ENCODE measurements at places on chromosomes 13 and 19. TPM values are rescaled to one million over a fixed set of nuclear protein-coding genes. Genes with fewer than 3 reads are reported as not detected.

NKPD1 gene
- 0.14 TPM for total RNA-seq

PLPP2 gene
- not detected for total RNA-seq

LYPD3 gene
- not detected for total RNA-seq

CFAP97D2 gene
- total RNA-seq, result not detected

- peaks cover 12% of the 10 kb centered on the region for H3K27me3 ChIP-seq
Observed at GRCh38 chr13:25869941-25870340, 181.9 kb downstream of the SHISA2 start.

- H3K4me1 ChIP-seq, result peaks cover 3% of the 10 kb centered on the region
- H3K27me3 ChIP-seq, result no peaks in the 10 kb centered on the region
- no peak for DNase-seq
- peaks cover 55% of the 10 kb centered on the region for H3K36me3 ChIP-seq
- H3K27ac ChIP-seq, result no peak overlapping the region
- no peak overlapping the region for H3K4me3 ChIP-seq
Observed at GRCh38 chr13:98004107-98004506, 50.6 kb downstream of the IPO5 start.

GRCh38 chr13:29956853-29957252, 106.4 kb upstream of the UBL3 start:
- peaks cover 11% of the 10 kb centered on the region for H3K4me1 ChIP-seq
- no peaks in the 10 kb centered on the region for H3K36me3 ChIP-seq

DNA sequence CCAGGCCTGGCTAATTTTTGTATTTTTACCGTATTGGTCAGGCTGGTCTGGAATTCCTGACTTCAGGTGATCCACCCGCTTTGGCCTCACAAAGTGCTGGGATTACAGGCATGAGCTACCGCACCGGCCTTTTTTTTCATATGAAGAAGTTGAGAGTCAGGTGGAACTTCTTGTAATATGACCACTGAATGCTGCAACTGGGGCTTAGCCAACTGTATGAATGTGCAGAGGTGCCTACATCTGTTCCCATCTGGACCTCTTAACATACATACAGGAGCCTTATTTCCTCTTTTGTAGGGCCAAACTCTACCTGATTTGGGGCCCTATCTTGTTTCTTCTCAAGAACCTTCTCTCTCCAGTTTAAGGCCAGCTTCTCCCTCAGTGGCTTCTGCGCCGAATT, 11.9 kb upstream of the GGACT start:
- H3K27me3 ChIP-seq, result no peaks in the 10 kb centered on the region
- H3K4me1 ChIP-seq, result no peaks in the 10 kb centered on the region
- no peak overlapping the region for H3K4me3 ChIP-seq
- DNase-seq, result no peak

DNA sequence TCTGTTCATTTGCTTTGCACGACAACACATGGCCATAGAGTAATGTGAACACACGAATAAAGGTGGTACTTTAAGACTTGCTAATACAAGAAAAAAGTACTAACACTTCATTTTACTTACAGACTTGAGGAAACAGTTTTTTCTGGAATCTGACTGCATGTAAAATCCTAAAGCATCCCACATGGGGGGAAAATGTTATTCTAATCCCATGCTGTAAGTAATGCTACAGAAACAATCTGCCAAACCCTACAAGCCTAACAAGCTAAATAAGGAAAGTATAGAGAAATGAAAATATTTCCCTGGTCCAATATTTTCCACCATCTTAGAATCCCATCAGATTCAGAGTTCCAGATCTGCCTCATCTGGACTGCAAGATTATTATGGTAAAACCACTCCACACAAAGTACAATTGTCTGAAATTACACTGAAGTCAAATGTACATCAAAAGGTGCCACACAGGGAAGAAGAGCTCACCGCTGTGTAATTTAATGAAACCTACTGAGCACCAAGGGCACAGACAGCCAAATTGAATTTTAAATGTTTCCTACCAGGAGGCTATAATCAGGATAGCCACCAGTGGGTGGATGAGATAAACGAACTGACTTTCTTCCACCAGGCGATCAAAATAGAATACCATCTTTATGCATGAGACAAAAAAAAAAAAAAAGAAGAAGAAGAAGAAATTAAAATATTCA, 22.0 kb downstream of the LHFPL6 start:
- H3K4me1 ChIP-seq, result no peaks in the 10 kb centered on the region
- no peak overlapping the region for H3K27ac ChIP-seq
- no peak for DNase-seq
- H3K27me3 ChIP-seq, result peaks cover 16% of the 10 kb centered on the region

GRCh38 chr19:12794196-12794941, 3.1 kb downstream of the JUNB start:
- peak overlapping the region; percentile 79 for H3K4me3 ChIP-seq
- peak overlapping the region; percentile 90 for H3K27ac ChIP-seq
- no peaks in the 10 kb centered on the region for H3K36me3 ChIP-seq
- peaks cover 29% of the 10 kb centered on the region for H3K4me1 ChIP-seq
- no peak for DNase-seq
- no peaks in the 10 kb centered on the region for H3K27me3 ChIP-seq

GRCh38 chr13:44747179-44747578, 171.0 kb upstream of the TSC22D1 start:
- H3K27me3 ChIP-seq, result peaks cover 5% of the 10 kb centered on the region
- H3K4me1 ChIP-seq, result no peaks in the 10 kb centered on the region
- no peak overlapping the region for H3K4me3 ChIP-seq
- no peaks in the 10 kb centered on the region for H3K36me3 ChIP-seq
- DNase-seq, result no peak
- no peak overlapping the region for H3K27ac ChIP-seq

GRCh38 chr19:50315773-50316448, 13.3 kb downstream of the KCNC3 start:
- H3K4me3 ChIP-seq, result no peak overlapping the region
- H3K27ac ChIP-seq, result no peak overlapping the region
- H3K27me3 ChIP-seq, result peaks cover 51% of the 10 kb centered on the region
- H3K36me3 ChIP-seq, result peaks cover 7% of the 10 kb centered on the region

GRCh38 chr13:109362616-109363015, 423.8 kb downstream of the IRS2 start:
- no peaks in the 10 kb centered on the region for H3K36me3 ChIP-seq
- no peaks in the 10 kb centered on the region for H3K27me3 ChIP-seq
- H3K4me1 ChIP-seq, result no peaks in the 10 kb centered on the region
- H3K4me3 ChIP-seq, result no peak overlapping the region
- DNase-seq, result no peak
- H3K27ac ChIP-seq, result no peak overlapping the region

- H3K27me3 ChIP-seq, result peaks cover 14% of the 10 kb centered on the region
- DNase-seq, result no peak
- H3K4me1 ChIP-seq, result no peaks in the 10 kb centered on the region
- no peaks in the 10 kb centered on the region for H3K36me3 ChIP-seq
- H3K27ac ChIP-seq, result no peak overlapping the region
Observed at GRCh38 chr13:91154558-91155353, 192.7 kb upstream of the MIR17HG start.
